ENCODE measurements at places on chromosomes 16 and 17.
A peak's percentile ranks its signal among the peaks of the same experiment; 100 is the strongest.

GRCh38 chr17:42309986-42310786, 21.9 kb downstream of the STAT5A start:
- DNase-seq, result no peak

DNA sequence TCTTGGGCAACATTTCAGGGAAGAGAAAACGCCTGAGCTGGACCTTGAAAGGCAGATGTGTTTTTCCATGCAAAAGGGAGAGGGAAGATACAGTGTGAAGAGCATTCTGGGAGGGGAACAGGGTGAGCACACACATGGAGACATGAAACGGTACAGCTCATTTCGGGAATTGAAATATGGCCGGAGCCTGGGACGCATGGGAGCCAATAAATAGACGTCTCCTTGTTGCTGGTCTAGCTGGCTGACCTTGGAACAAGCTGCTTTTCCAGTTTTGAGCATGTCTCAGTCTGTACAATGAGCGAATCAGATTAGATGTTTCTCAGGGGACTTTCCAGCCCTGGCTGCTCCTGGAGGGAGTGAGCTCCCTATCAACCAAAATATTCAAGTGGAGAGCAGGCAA, 63.6 kb downstream of the ASIC2 start:
- DNase-seq, result no peak

DNA sequence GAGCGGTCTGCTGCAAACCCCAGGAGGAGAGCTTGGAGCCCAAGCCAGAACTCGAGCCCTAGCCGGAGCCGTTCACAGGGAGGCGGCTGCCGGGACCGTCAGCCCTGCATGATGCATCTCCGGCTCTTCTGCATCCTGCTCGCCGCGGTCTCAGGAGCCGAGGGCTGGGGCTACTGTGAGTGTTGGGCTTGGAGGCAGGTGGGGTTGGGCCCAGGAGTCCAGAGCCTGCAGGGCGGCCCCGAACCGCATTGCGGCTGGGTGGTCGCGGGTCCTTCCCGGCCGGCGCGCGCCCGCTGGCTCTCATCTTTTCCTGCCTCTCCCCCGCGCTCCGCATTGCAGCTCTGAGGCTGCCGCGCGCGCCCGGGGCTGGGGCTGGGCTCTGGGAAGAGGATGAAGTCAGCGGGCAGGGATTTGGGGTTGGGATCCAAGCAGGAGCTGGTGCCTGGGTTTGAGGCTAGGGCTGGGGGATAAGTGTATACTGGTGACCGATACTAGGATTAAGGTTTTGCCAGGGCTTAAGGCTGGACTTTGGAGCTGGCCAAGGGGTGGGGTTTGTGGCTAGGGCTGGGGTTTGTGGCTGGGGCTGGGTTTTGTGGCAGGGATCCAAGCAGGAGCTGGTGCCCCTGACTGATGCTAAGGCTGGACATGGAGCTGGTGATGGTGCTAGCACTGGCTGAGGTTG, 532 bp downstream of the CNTNAP1 start:
- peak; percentile 12 for DNase-seq

DNA sequence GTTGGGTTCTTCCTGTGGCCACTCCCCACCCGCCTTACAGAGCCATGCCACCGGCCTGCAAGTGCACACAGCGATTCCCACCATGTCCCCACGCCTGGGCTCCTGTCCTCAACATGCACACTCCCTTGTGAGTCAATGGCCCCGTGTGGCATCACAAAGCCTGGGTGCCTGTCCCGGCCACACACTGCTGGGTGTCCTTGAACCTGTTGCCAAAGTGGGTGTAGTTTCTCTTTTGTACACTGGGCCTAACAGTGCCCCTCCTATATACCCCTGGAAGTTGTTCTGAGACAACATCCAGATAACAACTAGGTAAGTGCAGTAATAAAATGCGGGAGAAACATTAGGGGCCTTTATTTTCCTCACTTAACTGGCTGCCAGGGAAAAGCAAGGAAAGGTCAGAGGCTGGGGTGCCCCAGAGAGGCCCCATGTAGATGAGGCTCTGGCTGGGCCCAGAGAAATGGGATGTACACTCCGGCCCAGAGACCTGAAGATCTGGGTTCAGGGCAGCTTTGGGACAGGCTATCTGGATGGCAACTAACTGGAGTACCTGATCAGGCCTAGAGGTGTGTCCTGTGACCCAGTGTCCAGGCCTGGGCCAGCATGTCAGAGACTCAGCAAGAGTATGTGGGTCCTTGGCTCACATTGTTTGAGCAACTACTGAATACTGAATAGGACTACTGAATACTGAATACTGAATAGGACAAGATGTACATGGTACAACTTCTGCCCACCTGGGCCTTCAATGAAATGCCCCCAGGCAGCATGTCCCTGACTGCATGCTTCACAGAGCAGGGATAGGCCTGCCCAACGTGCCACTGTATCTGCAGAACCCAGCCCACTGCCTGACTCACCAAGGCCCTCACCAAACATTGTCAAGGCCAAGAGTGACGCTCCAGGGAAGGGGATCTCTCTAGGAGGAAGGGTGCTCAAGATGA, 8.3 kb downstream of the ABCC3 start:
- no peak for DNase-seq

DNA sequence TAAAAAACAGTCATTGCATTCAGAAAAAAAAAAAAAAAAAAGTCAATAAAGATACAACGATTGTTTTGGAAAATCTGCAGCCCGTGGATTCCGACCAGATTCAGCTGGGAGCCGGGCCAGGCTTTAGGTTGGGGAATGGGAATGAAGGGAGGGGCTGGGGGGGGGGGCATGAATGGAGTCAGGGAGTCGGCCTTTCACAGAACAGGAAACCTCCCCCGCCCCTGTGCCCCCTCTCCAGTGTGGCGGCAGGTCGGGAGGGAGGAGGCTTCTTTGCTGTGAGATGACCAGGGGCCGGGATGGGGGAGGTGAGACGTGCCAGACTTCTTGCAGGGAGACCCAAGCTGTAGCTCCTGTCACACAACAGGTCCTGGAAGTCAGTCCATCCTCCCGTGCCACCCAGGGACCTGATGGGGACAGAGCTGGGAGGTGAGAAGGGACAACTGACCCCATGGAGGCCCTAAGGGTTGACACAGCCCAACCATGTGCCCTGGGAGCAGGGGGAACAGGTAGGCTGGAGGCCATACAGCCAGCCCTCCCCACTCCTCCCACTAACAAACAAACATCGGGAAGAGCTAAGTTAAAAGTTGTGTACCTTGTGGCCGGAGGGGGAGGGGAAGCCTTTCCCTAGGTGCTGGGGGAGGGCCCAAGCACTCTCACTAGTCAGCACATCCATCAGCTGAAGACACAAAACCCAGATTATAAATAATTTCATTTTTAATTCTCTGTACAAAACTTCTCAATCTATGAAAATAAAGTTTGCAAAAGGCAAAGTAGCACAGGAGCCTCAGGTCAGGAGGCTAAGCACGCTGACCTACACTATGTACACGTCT, 25.2 kb downstream of the SREBF1 start:
- no peak for DNase-seq

GRCh38 chr16:1141191-1141590, 11.7 kb upstream of the CACNA1H start:
- DNase-seq, result no peak

DNA sequence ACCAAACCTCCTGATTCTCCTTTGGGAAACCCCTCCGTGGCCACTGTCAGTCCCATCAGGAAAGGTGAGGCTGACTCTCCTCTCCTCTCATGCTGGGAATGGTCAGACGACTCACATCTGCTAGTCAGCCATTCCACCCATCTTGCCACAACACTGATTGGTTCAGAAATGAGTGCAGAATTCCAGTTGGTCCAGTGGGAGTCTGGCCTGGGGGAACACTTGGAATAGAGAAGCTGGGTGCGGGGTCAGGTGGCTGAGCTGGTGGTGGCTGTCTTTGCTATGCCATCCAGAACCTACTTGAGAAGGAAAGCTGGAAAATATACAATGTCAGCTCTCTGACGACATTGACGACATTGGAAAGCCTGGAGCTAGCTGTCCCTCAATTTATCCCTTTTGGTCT, 23.6 kb upstream of the PLLP start:
- no peak for DNase-seq

- DNase-seq, result no peak
Measured at GRCh38 chr17:42989141-42989540, 8.8 kb downstream of the RUNDC1 start.

DNA sequence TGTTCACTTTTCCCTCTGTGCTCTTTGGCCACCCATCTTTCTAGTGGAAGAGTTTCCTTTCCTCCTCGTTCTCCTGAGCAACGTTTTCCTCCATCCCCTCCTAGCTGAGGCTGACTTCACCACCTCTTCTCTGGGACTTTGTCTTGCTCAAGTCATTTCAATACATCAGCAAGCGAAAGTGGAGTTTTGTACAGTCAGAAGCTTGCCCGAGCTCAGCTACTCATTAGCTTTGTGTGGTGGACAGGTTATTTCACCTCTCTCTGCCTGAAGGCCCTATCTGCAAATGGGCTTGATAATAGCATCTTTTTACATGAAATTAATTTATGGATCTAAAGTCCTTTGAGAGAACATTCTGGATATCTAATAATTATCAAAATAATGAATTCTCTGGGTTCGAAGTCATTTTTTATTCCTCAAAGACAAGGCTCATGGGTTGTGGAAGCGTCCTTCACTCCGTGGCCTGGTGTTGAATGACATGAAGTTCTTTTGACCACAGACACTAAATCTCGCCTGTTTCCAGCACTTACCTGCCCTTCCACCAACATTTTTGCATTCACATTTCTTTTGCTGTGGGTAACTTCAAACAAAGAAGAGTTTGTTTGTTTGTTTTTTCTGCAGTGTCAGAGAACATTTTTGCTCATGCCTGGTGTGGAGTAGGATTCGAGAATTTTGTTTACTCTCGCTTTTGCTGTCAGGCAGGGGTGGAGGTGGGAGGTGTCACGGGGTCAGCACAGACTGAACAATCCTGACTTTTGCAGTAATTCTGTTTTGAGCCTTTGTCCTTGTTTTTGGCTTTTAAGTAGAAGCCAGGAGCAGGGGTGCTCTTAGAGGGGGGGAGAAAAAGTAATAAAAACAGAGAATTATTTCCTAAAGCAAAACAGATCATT, 155.0 kb upstream of the CACNG5 start:
- DNase-seq, result no peak

GRCh38 chr16:79836144-79836543, 235.6 kb upstream of the MAF start:
- no peak for DNase-seq

DNA sequence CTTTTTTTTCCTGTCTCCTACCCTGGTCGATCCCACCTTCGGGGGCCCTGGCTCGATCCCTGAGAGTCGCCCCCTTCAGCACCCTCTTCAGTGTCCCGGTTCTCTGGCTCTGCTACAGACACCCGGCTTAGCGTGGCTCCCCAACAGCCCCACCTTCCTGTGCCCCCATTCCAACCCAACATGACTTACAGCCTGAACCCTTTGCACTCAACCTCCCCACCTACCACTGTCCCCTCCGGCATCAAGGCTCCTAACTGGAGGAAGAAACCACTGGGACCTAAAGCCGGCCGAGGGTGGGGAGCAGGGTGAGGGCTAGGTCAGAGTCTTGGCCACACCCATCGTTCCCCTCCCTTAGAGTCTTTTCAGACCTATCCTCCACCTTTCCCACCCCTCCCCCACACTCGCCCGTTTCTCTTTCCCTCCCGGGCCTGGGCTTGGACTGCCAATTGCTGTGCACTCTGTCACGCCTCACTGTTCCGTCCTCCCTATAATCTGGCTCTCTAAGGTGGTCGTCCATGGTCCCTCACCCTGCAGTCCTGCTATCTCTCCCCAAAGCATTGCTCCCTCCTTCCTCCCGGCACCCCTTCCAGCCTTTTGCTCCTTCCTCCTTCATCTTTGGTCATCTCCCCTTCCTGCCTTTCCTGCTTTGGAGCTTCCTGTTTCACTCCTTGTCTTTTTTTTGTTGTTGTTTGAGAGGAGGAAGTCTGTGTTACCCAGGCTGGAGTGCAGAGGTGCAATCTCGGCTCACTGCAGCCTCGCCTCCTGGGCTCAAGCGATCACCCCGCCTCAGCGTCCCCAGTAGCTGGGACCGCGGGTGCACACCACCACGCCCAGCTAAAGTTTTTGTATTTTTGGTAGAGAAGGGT, 890 bp upstream of the CLDN7 start:
- no peak for DNase-seq

- no peak for DNase-seq
Measured at GRCh38 chr16:89135971-89136765, 35.4 kb upstream of the CDH15 start.

DNA sequence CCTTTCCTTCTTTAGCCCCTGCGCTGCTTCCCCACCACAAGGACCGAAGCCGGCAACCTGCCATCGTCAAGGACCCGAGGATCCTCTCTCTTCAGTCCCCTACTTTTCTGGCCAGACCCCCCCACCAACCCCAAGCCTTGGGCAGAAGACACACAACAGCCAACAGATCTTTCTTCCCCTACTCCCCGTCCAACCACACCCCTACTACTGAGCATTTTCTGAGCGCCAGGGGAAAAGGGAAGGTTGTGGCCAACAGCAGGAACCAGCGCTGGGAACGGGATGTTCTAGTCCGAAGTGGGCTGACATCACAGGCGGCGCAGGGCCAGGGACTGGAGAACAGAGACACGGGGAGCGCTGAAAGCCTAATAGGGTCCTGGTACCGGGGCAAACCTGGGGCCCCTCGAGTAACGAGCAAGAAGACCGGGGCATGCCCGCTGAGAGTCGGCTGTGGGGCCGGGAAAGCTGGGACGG, 528 bp downstream of the PER1 start:
- DNase-seq, result peak; percentile 62

DNA sequence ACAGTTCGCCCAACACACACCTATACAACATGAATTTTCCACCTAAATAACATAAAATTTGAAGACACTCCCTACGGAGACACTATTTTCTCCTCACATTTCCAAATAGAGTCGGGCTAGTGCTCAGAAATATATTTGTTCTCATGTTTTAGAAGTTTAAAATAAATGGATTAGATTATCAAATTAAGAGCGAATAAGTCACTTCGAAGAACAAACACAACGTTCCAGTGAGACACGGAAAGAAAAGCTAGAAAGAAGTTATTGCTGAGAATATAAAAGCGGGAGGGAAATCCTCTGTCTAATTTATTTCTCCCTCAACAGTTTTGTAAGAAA, 2.0 kb upstream of the HS3ST3B1 start:
- DNase-seq, result no peak

DNA sequence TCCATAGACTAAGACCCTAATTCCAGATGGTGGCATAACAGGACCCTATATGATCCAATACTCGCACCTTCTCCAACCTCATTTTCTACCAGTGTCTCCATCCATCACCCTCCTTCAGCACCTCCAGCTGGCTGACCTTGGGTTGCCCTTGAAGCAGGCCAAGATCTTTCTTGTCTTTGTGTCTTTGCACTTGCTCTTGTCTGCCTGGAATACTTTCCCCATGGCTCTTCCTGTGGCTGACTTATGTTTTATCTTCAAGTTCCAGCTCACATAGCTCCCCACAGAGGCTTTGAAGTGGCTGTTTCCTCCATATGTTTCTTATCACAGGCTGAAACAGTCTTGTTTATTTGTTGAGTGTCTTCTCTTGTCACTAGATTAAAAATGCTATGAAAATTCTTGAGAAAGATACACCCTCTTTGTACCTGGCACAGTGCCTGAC, 29.6 kb upstream of the MMD start:
- DNase-seq, result no peak

- no peak for DNase-seq
Measured at GRCh38 chr16:50011707-50012106, 13.3 kb upstream of the CNEP1R1 start.

DNA sequence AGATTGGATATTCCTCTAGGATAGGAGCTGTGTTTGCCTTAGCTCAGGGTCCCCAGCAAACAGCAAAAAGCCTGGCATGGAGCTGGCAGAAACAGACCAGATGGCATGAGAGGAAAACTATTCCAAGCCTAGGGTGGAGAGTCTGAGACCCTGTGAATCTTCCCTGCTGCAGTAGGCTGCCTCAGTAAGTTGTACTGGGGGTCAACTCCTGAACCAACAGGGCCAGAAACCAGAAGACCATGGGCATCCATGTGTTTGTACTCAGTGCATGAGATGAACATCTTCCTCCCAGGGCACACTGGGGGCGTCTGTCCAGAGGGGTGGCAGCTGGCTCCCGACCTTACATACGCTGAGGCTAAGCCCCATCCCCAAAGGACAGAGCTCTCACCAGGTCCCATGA, 214.4 kb downstream of the C16orf78 start:
- no peak for DNase-seq
